ENCODE measurements at places on chromosomes 4 and X. TPM values are rescaled to one million over a fixed set of nuclear protein-coding genes. Genes with fewer than 3 reads are reported as not detected.

POF1B gene
- 0.21 TPM for total RNA-seq

TRIM75 gene
- total RNA-seq, result not detected

SAT1 gene
- total RNA-seq, result 515 TPM

MAP7D2 gene
- total RNA-seq, result 3.5 TPM

CENPVL2 gene
- not detected for total RNA-seq

EVC gene
- 9.1 TPM for total RNA-seq

RGN gene
- 0.29 TPM for total RNA-seq

UGT2A1 gene
- total RNA-seq, result not detected
